ENCODE measurements at places on chromosomes 5 and 9. TPM values are rescaled to one million over a fixed set of nuclear protein-coding genes. Genes with fewer than 3 reads are reported as not detected.

- DNase-seq = peak; percentile 89
Measured at GRCh38 chr9:111895996-111896941, at the start of gene UGCG. UGCG (plus strand) TSS chr9:111896814; CDS start chr9:111897216, 402 bp downstream.

GRCh38 chr9:110129425-110129824 lies 78.5 kb downstream of the C9orf152 start:
- no peak for DNase-seq

DNA sequence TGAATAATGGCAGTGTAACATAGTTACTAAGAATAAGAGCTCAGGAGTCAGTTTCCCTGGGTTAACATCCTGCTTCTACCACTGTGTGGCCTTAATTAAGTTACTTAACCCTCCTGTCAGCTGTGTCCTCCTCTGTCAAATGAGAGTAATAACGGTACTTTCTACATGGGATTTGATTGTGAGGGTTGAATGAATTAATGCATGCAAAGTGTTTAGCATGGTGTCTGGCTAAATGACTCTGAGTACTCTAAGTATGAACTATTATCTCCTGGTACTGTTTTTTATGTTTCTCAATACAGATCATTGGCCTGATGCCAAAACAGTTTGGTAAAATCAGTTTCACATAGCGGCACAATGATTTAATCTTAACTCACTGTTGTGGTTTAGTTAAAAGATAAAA lies 19.6 kb downstream of the ZNF131 start:
- no peak for DNase-seq

DNA sequence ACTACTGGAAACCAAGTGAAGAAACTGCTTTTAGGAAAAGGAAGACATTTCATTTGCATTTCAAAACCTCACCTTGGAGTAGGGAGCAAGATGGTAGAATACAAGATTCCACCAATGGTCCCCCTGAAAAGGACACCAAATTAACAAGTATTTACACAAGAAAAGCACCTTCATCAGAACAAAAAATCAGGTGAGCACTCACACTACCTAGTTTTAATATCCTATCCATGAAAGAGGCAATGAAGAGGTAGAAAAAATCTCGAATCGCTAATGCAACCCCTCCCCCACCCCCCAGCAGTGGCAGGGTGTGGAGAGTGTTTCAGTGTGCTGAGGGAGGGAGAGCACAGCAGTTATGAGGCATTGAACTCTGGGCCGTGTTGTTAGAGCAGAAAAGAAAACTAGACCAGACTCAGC lies 1397.0 kb upstream of the C9orf72 start:
- DNase-seq = no peak

DNA sequence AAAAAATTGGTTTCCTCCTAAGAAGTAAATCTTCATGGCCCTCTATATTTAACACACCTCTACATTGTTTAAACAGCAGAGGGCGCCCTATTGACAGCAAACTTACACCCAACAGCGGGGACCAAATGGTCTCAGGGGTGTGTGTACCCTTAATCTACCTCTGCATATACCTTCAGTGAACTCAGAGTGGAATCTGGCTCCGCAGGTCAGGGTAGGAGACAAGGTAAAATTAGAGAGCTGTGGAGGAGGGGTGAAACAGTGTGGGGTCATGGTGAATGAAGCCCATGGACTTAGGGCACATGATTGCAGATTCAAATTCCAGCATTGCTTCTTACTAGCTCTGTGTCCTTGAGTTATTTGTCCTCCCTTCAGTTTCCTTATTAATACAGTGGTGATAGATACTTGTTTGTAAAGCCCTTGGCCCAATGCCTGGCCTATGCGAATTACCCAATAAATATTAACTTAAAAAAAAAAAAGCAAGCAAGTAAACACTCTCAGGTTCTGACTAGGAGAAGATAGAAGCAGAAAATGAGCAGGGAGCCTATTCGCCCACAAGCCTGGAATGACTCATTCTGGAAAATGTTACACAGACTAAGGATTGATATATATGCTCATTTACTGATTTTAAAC lies 122.9 kb downstream of the CAVIN4 start:
- peak; percentile 25 for DNase-seq

DNA sequence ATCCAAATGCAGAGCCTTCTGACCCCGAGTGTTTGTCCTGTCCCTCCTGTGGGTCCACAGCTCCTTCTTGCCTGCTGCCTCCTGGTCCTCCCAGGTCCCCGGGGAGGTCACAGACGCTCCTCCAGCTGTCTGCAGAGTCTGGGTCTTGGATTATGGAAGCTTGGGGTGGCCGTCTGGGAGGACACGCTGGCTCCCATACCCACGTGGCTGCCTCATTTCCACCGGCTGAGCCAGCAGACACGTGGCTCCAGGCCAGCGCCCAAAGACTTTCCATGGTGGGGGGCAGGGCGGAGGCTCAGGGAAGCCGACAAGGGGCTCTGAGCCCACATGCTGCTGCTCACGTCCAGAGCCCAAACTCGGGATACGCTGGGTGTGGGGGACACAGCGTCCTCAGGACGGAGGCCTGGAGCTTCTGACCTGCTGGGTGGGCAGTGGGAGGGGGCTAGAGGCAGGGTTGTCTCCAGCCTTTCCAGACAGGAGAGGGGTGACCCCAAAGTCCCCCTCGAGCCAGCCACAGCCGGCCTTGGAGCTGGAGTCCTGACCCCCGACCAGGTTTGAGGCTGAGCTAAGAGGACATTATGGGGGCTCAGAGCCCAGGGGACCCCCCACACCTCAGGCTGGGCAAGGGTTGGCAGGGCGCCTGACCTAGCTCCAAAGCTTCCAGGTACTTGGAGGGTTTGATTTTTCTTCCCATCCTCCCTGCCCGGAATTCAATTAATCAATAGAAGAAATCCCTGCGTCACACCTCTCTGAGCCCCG lies 24.2 kb upstream of the RNU6ATAC start:
- no peak for DNase-seq

- no peak for DNase-seq
Measured at GRCh38 chr9:89996116-89996515, 391.3 kb downstream of the GADD45G start.

- DNase-seq = no peak
Measured at GRCh38 chr9:72995131-72996024, 42.5 kb upstream of the ALDH1A1 start.

DNA sequence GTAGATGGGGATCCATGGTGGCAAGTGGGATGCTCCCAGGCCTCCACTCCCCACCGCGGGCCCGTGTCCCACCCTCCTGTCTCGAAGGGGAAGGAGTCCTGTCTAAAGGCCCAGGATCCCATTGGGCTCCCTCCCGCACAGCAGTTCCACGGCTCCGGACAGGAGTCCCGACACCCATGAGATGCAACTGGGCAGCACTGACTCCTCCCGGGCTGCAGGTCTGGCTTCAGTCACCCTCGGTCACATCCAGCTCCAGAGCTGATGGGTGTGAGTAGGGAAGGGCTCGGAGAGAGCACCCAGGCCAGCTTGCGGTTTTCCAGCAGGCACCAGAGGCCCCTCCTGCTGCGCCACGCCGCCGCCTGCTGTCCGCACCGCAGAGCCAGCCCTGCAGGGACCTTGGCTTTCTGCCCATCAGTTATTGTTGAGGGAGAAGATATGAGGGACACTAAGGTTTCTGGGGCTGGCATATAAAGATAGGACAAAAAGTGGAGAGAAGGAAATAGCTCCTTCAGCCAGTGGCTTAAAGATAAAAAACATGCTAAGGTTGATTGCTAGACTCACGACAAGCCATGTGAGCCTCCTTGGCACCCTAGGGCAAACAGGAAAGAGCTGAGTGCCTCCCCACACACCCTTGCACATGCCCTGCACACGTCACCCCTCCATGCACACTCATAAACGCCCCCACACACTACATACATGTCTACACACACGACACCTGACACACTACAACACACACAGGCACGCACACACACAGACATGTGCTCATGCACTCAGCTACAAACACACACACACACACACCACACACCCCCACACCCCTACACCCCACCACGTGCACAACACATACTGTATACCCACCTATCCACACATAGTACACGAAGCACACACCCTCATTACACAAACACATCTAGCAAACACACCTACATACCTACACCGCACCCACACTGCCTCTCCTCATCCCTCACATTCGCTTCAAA lies 79.0 kb downstream of the AK8 start:
- DNase-seq = no peak

DNA sequence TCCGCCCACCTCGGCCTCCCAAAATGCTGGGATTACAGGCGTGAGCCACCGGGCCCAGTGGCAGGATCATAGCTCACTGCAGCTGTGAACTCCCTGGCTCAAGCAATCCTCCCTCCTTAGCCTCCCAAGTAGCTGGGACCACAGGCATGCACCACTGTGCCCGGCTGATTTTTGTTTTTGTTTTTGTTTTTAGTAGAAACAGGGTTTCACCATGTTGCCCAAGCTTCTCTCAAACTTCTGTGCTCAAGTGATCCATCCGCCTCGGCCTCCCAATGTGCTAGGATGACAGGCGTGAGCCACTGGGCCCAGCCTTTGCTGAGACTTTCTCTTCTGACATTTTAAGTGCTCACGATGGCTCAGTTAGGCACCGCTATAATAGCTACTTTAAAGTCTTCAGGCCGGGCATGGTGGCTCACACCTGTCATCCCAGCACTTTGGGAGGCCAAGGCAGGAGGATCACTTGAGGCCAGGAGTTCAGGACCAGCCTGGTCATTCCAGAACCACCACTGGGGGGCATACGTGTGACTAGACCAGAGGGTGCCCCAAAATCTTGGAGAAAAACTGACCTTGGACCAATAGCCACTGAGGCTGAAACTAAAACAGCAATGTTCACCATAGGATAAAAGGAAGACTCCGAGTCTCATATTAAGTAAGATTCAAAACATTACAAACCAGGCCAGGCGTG lies 3.1 kb upstream of the ENTPD8 start:
- DNase-seq = no peak

GRCh38 chr9:113589890-113590289 lies 126.4 kb downstream of the RGS3 start:
- no peak for DNase-seq

IFNA4 gene
- not detected for total RNA-seq

SIT1 gene
- not detected for total RNA-seq

TAF11L10 gene
- total RNA-seq = not detected

Data from NCI-H460 (cell line).